Stimulated activated naive CD4-positive, alpha-beta T cell treated with Interleukin-2 at 50 U/mL for 16 hours (primary cell): ENCODE measurements at places on chromosomes 5 and 9.

GRCh38 chr9:17611917-17612316 is 33.1 kb downstream of the SH3GL2 start:
- DNase-seq, result no peak

DNA sequence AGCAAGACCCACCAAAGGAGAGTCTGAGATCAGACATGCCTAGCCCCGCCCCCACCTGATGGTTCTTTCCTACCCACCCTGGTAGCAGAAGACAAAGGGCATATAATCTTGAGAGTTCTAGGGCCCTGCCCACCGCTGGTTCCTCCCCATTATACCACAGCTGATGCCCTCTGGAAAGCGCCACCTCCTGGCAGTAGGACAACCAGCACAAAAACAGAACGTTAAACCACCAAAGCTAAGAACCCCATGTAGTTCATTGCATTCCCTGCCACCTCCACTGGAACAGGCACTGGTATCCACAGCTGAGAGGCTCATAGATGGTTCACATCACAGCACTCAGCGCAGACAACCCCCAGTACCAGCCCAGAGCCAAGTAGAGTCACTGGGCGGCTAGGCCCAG is 81.2 kb upstream of the TRPC7 start:
- no peak for DNase-seq

DNA sequence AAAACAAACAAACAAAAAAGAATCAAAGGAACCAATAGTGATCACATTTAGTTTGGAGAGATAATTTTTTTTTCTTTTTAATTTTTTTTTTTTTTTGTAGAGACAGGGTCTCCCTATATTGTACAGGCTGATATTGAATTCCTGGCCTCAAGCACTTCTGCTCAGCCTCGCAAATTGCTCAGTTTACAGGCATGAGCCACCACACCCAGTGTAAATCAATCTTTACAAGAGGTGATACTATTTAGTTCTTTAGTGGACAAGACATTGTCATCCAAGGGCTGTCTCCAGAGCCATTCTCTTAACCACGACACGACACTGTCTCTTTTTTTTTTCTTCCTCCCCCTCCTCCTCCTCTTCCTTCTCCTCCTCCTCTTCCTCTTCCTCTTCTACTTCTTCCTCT is 29.6 kb downstream of the ERAP2 start:
- no peak for DNase-seq

DNA sequence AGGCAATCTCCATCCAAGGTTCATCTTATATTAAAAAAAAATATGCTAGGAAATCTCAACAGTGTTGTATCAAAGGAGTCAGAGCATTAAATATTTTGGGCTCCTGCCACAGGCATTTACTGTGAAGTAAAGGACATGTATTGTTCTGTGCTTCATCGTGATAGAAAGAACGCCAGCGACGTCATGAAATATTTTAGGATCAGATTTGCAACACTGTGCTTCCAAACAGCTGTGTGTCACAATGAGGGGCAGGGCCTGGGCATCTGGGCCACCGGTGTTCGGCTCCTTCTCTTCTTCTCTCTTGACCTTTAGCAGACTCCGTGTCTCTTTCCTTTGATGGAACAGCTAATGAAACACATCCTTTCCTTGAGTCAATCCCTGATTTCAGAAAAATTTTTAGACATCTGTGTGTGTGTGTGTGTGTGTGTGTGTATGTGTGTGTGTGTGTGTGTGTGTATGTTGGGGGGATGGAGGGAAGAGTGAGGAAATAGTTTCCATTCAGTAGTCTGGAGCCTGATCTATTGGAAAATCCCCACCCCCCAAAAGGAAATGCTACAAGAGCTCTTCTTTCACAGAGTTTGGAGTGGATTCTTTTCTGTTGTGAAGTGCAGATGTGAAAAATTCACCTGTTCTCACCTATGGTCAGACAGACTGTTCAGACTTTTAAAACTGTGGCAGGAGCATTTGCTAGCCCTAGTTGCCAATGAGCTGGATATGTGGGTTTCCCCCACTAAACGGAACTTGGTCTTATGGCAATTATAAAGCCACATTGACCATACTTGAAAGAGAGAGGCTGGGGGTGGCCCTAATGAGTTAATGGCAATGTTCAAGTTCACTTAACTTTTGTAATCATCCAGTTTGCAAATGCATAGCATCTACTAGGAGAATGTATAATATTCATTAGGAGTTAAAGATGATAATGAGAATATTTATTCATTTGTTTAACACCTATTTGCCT is 18.1 kb upstream of the TNC start:
- no peak for DNase-seq

- no peak for DNase-seq
These were observed 103.8 kb upstream of the ERCC6L2 start for GRCh38 chr9:95771556-95772246.

- DNase-seq, result no peak
These were observed 37.6 kb downstream of the ANKRD33B start for GRCh38 chr5:10601246-10602030.

DNA sequence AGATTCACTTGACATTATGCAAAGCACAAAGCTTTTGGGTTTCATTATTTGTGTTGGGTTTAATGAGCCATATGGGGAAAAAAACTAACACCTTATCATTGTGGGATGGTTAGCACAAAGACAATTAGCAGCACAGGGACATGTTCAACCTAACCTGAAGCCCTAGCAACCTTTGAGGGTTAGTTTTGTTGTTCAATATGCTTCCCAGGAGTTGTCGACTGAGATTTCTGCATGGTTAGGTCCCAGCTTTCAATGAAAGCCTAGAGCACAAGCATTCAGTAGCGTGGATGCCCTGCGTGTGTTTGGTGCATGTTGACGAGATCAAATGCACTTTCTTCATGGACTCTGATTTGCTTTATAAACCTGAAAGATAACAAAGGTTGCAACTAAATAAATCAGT is 565.2 kb upstream of the TLE4 start:
- no peak for DNase-seq

DNA sequence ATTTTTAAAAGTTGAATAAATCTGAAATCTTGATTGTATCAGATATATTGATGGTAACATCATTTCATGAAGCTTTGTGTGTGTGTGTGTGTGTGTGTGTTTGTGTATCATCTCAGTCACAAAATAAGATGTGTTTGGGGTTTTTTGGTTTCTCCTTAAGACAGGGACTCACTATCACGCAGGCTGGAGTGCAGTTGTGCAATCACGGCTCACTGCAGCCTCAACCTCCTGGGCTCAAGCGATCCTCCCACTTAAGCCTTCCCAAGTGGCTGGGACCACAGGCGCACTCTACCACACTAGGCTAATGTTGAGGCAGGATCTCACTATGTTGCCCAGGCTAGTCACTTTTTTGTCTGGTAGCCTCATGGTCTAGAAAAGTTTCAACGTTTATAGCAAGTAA is 83.4 kb upstream of the DMRT1 start:
- DNase-seq, result no peak

DNA sequence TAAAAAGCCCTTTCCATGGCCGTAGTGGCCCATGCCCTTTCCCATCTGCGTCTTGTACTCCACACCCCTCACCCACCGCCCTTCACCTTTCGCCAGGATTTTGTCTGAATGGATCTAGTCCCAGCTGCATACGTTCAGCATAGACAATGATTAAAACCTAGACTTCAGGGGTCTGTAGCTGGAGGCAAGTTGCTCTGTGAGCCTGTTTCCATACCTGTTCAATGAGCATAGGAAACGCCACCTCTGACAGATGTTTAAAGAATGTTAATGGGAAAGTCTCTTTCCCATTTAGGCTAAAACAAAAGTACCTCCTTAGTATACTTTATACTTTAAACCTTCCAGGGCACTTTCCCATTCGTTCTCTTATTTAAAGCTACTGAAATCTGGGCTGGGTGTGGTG is 105.7 kb downstream of the SPRY4 start:
- DNase-seq, result no peak

DNA sequence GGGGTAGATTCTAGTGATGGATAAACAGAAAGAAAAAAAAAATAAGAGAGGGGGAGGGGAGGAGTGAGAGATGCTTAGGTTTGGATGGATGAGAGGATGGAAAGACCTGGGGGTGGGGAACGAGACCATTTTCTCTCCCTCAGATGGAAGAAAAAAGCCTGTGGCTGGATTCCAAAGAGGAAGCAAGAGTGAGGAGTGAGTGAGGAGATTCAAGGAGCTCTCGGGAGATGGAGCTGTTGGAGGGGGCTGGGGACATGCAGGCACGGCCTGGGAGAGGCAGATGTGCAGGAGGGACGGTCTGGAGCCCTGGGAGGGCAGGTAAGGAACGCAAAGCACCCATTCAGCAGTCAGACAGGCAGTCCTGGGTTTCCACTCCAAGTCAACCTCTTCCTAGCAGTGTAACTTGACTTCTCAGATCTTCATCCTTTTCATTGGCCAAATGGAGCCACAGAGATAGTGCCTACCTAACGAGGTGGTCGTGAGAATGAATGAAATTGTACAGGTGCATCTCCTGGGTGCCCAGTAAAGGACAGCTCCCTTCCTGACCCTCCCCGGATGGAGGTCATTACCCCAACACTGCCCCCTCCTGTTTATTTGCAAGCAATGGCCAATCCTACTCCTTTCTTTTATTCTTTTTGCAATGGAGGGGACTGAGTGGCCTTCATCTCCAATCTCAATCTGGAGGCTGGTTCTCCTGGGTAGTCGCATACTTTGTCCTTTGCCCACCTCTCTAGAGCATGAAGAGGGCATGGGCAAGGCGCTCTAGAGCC is 52.2 kb downstream of the PCDH1 start:
- DNase-seq, result no peak

DNA sequence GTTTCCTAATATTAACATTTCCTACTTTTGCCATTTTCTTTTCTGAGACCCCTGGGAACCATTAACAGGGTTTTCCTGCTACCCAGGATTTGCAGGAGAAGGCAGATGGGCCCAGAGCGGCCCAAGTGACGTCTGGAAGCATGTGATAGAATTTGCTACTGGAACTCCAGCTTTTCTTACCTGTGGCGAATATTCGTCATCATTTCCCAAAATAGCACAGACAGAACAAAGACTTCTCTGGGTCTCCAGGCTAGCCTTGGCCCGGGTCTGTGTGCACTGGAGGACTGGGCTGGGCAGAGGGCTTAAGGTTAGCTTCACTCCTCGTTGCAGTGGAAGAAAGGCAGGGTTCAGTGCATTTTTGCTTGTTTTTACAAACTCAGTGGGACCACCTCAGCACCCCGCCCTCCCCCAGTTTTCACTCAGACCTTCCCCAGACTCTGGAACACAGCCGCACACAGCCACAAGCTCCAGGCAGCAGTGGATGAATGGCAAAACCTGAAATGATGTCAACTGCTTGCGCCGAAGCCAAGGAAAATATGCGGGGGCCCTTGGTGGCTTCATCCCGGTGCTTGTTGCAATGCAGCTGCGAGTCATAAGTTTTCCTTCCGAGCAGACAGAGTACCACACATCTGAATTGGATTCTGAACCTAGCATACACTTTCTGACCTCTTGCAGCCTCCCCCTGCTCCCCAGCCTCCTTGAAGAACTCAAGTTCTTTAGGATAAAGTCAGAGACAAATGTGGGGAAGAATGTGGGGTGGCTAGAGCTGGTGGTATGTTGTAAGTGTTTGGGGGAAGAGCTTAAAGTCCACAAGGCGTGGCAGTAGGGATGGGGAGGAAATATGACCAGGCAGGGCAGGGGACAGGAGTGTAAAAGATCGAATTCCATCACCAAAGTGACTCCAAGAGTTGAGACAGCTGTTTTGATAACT is 586.0 kb downstream of the CCDC171 start:
- no peak for DNase-seq

DNA sequence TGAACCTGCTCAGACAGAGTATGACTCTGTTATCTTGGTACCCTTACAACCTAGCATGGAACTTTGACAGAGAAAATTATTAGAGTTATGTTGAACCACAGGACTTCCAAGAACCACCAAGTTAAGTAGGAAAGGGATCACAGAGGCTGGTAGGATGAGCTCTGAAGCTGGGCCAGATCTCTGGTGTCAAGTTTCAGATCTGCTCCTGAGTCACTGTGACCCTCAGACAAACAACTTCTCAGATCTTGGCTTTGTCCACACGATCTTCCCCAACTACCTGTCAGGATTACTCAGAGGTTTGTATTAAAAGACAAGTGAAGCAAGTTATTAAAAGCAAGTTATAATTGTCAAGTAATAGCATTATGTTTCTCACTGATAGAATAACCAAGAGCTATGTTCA is 189.0 kb downstream of the SEC61B start:
- no peak for DNase-seq

- no peak for DNase-seq
These were observed 49.5 kb upstream of the LRRC14B start for GRCh38 chr5:141761-142160.

- DNase-seq, result no peak
These were observed 1.2 kb downstream of the ZBTB5 start for GRCh38 chr9:37464006-37464405.

DNA sequence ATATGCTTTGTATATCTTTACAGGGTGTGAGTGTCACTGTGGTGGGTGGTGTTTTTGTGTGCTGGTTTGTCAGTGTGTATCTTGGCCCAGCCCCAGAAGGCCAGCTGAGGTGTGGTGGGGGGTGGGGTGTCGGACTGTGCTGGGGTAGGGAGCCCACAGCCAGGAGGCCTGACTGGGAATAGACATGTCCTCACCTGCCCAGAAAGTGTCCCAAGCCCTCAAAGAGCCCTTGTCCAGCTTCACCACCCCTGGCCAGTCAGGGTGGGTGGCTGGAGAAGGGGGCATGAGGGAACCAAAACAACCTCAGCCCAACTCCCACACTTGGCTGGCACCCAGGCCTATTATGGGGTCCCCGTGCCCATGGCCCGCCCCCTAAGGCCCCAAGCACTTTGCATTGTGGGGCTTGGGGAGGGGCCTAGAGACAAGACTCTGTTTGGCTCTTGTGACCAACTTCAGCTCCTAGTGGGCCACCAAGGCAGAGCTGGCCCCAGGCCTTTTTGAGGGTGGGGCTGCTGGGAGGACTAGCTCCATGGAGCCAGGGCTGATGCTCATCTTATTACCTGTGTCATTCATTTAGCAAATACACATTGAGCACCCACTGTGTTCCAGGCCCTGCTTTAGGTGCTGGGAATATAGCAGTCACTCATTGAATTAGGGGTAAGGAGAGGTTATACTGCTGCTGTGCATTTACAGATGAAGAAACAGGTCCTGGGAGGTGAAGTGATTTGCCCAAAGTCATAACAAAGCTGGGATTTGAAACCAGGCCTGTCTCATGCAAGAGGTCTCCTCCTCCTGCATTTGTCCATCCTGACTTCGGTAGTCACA is 56.2 kb upstream of the PSD2 start:
- no peak for DNase-seq

GRCh38 chr9:92501671-92502393 is 19.5 kb upstream of the ASPN start:
- DNase-seq, result no peak

DNA sequence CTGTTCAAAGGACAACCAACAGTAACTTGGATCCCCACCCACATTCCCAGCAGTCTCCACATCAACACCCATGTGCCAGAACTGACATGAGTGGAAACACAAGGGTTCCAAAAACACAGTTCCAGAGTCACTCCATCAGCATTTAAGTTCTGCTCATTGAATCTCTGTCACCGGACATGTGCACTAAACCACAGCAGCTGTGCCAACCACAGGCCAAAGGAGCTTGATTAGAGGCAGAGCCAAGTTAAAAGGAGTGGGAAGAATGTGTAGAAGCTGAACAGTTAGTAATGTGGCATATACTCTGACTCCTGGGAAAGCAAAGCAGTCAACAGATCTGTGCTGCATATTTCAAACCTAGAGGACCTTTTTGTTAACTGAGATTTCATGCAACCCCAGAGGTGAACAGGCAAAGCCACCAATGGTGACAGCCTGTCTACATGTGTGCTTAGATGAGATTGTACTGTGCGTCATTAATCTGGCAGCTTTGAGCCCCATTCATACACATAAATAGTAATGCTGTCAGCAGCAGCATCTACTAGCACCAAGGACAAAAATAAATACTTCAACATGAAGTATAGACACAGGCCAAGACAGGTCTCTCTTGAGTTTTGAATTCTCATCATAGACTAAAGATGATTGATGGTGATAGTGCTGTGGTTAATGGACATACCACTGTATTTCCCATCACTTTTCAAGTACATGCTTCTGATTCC is 16.4 kb upstream of the FST start:
- no peak for DNase-seq
